Thoracic aorta (tissue), 2 donors: ENCODE measurements at places on chromosomes 1 and 21. TPM values are rescaled to one million over a fixed set of nuclear protein-coding genes. Genes with fewer than 3 reads are reported as not detected.
A peak's percentile ranks its signal among the peaks of the same experiment; 100 is the strongest.

- no peaks in the 10 kb centered on the region for H3K36me3 ChIP-seq
- H3K4me1 ChIP-seq, result peaks cover 25% of the 10 kb centered on the region
- no peak for DNase-seq
Observed at GRCh38 chr1:9684801-9685200, 33.3 kb downstream of the PIK3CD start.

DNA sequence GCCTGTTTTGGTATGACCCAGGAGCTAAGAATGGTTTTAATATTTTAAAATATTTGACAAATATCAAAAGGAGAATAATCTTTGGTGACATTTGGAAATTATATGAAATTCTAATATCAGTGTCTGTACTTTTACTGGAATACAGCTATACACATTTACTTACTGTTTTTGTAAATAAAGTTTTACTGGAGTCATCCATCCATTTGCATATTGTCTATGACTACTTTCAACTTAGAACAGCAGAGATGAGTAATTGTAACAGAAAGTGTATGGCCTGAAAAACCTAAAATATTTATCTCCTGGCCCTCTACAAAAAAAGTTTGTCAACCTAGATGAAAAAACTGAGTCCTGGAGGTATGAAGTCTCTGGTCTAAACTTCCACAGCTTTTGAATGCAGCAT, 5.8 kb upstream of the MAP3K7CL start:
- H3K36me3 ChIP-seq, result no peaks in the 10 kb centered on the region
- H3K27ac ChIP-seq, result no peak overlapping the region
- H3K27me3 ChIP-seq, result no peaks in the 10 kb centered on the region
- no peak overlapping the region for H3K4me3 ChIP-seq

DNA sequence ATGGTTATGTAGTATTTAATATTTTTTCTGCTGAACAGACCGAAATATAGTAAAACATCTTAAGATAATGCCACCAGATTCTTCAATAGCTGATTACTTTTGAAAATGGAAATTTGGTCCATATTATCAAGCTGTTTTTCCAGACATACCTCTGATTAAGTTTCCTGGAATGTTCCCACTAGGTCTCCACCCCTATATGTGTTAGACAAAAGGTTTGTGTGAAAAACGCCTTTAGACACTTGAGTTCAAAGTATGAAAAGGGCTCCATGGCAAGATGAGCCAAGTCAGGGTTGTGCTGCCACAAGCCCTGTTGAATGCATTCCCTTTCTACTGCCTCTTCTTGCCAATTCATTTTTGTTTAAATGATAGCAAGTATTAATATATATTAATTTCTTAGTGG, 52.7 kb downstream of the ZBTB17 start:
- H3K27ac ChIP-seq, result no peak overlapping the region
- no peaks in the 10 kb centered on the region for H3K27me3 ChIP-seq
- H3K36me3 ChIP-seq, result peaks cover 58% of the 10 kb centered on the region
- DNase-seq, result no peak

The SAMSN1 gene
- total RNA-seq, result 6.6 TPM

The GSTM2 gene
- 72.4 TPM for total RNA-seq

DNA sequence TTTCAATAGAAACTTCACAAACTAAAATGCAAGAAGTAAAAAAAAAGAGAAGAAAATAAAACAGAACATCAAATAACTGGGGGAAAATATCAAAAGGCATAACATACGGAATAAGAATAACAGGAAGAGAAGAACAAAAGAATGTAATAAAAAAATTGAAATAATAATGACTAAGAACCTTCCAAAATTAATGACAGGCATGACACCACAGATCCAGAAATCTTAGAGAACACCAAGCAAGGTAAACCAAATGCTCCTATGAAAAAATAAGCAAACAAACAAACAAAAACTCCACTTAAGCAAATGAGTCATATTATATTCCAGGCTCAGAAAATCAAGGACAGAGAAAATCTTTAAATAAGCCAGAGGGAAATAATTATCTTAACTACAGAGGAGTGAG, 8.7 kb downstream of the OR10J1 start:
- no peak for DNase-seq
- H3K27me3 ChIP-seq, result no peaks in the 10 kb centered on the region
- H3K27ac ChIP-seq, result no peak overlapping the region
- no peaks in the 10 kb centered on the region for H3K36me3 ChIP-seq

DNA sequence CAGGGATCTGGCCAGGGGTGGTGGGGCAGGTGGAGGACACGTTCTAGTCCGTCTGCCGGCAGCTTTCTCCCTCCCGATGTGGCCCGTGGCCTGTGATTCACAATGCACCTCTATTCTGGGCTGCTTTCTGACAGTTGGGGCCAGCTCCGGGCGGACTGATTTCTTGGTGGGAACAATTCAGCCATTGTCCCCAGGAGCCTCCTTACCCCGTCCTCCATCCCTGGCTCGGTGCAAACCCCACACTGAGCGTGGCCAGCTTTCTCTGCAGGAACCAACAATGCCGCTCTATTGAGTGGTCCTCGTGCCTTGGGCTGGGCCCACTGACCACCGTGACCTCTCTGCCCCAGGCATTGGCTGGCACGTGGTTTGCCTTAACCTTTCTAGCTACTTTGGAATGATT, 29.7 kb downstream of the PADI2 start:
- DNase-seq, result no peak
- H3K4me3 ChIP-seq, result no peak overlapping the region
- no peaks in the 10 kb centered on the region for H3K36me3 ChIP-seq
- no peak overlapping the region for H3K27ac ChIP-seq

DNA sequence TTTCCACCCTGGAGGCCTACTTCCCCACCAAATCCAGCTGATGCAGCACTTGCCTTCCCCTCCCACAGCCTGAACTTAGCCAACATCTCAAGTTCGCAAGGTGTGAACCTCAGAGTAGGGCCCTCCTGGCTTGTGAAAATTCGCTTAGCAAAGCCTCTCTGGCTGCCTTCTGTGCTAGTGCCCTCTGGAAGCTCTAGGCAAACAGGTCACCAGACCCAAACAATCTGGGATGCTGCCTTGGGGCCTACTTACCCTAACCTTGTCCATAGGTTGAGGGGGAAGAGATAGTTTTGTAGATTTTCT, 30.3 kb upstream of the TRABD2B start:
- H3K4me3 ChIP-seq, result no peak overlapping the region
- no peaks in the 10 kb centered on the region for H3K36me3 ChIP-seq
- H3K4me1 ChIP-seq, result no peaks in the 10 kb centered on the region
- H3K27ac ChIP-seq, result no peak overlapping the region
- DNase-seq, result no peak

GRCh38 chr1:184861755-184862336, 107.2 kb upstream of the EDEM3 start:
- peaks cover 37% of the 10 kb centered on the region for H3K4me1 ChIP-seq
- no peaks in the 10 kb centered on the region for H3K27me3 ChIP-seq
- peaks cover 4% of the 10 kb centered on the region for H3K36me3 ChIP-seq
- H3K27ac ChIP-seq, result peak overlapping the region; percentile 55

The RAD54L gene
- total RNA-seq, result 4.1 TPM
